ENCODE measurements at places on chromosomes 7 and 10.

DNA sequence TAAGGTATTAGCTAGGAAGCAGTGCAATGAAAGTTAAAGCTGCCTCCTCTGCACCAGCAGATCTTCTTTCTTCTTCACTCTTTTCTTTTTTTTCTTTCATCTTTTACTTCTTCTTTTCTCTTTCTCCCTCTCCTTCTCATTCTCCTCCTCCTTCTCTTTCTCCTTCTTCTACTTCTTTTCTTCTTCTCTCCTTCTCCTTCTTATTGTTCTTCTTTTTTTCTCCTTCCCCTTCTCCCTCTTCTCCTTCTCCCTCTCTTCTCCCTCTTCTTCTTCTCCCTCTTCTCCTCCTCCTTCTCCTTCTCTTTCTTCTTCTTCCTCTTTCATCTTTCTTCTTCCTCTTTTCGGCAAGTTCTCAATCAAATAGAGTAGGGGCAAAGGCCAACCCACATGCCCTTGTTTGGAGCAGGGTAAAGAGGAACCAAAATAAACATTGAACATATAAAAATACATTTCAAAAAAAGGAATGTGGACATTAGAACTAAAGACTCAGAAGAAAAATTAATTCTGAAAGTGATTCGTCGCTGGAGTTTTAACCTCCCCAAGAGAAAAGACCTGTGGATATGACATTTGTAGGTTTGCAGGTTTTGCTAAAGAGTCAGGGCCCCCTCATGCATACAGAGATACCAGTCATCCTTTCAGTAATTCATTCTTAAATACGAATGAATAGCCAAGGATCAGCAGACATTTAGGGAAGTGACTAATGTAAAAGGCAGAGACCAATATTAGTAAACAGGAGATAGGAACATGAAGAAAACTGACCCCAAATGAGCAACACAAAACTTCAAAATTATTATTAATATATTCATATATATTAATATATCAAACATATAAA is 93.0 kb upstream of the RSU1 start:
- no peak for DNase-seq

GRCh38 chr10:68333058-68333395 is 299 bp upstream of the PBLD start:
- DNase-seq = no peak

GRCh38 chr7:51009716-51010496 is 227.2 kb upstream of the GRB10 start:
- no peak for DNase-seq

DNA sequence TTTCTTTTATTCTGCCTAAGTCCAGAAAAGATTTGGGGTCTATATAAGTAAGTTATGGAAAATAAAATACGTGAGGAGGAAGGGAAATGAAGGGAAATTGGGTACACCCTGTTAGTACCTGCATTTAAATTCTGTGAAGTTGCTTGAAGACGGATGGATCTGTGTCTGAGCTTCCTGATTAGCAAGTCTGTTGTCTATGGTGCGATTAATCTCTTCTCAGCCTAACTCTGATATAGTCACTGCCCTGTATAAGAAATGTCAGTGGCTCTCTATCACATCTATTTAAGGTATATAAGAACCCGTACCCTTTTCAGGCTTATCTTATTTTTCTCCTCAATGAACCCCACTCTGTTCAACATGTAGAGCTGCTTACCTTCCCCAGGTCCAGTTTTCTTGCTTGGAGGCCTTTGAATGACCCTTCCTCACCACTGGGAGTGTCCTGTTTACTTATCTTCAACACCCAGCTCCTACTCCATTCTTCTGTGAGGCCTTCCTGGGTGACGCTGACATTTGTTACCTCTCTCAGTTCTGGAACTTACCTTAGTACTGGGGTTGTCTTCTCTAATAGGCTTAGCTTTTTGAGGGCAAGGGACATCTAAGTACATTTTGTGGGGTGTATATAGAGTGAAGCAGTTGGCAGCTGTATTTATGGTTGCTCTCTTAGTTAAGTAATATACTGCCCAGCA is 149.6 kb upstream of the PRPS1L1 start:
- DNase-seq = no peak

DNA sequence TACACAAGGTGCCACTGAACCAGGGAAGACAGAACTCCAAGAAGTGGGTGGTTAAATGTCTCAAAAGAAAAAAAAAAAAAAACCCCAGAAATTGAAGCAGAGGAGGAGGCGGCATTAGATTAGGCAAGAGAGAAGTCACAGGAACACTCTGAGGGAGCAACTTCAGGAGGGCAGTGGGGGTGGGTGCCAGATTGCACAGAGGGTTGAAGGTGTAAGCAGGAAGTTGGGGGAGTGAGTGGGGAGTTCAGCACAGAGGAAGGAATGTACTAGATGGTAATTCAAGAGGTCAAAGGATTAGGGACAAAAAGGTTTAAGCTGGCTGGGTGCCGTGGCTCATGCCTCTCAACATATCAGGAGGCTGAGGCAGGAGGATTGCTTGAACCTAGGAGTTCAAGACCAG is 110.0 kb upstream of the PDLIM1 start:
- no peak for DNase-seq

DNA sequence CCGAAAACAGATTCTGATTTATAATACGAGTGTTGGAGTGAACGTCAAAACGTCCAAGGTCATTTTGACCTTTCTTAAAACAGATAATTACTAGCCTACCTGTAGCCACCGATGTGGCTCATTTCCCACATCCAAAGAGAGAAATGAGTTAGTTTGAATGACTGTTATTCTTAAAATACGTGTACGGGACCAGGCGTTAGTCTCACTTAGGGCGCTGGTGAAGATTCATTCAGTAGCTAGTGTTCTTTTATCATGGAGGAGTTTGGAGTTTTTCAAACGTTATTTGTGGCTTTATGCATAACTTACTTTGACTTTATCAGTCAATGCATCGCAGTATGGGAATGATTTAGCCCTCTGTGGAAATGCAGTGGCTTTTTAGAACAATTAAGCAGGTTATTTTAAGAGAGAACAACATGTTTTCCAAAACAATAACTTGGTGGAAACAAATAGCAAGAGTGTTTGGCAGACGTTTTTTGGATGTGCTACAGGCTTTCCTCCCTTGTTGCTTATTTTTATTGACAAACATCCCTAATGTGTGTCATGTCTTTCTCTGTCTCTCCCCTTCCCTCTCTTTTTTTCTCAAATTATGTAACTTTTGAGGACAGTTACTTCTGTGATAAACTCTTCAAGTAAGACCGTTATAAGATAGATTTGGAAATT is 1.6 kb downstream of the BICC1 start:
- DNase-seq = no peak

DNA sequence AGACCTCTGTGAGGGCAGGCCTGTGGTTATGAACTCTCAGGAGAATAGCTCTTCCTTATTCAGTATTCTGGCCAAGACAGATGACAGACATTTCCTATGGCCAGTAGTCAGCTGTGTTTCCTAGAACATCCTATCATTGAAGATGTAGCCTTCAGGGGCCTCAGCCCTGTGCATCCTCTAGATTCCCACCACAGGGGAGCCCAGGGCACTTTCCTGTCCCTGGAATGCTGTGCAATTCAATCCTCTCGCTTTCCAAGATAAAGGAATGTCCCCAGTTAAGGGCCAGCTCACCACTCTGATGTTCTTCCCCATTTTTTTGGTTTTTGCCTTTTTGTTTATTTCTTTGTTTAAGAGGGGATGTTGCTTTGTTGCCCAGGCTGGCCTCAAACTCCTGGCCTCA is 578.8 kb upstream of the C7orf33 start:
- no peak for DNase-seq

- no peak for DNase-seq
These were observed 8.1 kb downstream of the CRYGN start for GRCh38 chr7:151431768-151432311.

- DNase-seq = peak; percentile 64
These were observed 1.5 kb upstream of the LRRC4 start for GRCh38 chr7:128032605-128033235.

DNA sequence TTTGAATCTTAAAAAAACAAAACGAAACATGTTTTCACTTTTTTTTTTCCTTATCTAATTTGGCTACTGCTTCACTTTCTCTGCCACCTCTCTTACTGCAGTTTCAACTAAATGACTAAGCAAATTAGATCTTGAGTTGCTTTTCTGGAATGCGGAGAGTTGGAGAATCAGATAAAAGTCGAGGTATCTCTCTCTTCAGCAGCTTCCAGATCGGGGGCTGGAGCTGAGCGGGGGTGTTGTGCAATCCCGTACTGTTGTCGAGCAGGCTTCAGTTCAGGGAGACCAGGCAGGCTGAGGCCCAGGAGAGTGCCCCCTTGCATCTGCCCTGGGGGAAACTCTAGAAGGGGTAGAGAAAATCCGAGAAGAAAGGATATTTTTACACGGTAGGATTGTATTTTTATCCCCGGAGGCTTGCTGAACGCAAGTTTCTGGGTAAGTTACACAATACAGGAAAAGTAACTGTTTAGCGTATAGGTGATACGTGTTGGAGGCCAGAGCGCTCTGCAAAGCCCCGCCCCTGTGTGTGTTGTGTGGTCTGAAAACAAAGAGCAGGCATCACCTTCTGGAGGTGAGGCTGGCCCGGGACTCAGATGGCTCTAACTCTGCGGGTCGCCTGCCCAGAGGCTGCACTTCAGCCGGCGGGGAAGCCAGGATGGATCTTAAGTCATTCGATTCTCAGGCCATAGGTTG is 116.6 kb downstream of the KLF6 start:
- no peak for DNase-seq

- DNase-seq = no peak
These were observed 8.8 kb upstream of the ZC3HAV1 start for GRCh38 chr7:139118234-139118804.

DNA sequence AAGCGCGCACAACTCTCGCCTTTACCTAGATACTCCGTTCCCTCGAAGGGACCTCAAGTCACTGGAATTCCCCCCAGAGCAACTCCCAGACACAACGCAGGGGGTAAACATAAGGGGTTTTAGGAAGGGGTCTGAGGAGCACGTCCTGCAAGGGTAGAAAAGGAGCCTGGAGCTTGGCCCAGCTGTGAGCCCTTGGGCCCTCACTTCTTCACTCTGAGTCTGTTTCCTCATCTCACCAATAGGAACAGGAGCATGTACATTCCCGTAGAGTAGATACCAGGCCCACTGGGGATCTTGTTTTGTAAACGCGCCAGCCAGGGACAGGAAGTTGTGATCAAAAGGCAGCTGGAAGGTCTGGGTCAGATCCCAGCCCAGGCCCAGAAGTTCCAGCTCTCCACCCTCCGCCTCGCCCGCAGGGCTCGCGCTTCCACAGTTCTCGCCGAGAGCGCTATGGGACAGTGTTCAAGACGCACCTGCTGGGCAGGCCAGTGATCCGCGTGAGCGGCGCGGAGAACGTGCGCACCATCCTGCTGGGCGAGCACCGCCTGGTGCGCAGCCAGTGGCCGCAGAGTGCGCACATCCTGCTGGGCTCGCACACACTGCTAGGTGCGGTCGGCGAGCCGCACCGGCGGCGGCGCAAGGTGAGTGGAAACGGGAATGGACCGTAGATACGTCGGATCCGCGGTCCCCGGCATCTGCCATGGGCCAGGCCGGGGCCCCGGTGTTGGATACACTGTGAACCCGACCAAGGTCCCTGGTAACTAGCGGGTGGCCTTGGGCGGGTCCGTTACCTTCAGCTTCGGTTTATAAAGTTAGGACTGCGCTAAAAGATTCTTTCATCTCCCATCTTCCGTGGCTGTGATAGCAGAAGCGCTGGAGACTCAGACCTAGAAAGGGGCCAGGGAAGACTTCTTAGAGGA is 1.3 kb downstream of the CYP26C1 start:
- DNase-seq = no peak

GRCh38 chr7:101687791-101688182 is 58.7 kb upstream of the MYL10 start:
- DNase-seq = no peak

DNA sequence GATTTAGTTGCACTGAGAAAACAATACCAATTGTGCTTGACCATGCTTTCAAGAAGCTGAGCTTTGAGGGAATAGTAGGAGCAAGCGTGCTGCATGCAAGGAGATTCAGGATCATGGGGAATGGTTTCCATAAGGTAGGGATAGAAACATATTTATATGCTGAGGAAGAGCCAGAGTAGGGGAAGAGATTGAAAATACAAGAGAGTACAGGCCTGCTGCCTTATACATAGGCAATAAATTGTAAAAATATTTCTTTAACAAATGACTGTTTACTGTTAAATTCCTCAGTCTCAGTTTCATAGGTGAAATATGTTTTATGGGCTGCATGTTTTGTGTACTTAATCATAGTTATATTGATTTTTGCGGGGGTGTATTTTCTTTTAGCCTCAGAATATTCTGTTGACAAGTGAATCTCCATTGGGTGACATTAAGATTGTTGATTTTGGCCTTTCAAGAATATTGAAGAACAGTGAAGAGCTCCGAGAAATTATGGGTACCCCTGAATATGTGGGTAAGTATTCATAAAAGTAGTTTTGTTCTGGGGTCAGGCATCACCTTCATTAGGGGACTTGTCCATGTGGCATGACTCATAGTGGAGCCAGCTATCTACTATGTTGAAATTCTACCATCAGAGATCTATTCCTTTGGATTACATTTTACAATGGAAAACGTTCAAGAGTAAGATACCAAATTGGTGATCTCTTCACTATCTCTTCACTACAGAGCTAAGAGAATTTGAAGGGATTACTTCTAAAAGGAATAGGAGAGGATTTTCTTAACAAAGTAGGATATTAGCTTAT is 36.5 kb downstream of the STK17A start:
- DNase-seq = no peak

DNA sequence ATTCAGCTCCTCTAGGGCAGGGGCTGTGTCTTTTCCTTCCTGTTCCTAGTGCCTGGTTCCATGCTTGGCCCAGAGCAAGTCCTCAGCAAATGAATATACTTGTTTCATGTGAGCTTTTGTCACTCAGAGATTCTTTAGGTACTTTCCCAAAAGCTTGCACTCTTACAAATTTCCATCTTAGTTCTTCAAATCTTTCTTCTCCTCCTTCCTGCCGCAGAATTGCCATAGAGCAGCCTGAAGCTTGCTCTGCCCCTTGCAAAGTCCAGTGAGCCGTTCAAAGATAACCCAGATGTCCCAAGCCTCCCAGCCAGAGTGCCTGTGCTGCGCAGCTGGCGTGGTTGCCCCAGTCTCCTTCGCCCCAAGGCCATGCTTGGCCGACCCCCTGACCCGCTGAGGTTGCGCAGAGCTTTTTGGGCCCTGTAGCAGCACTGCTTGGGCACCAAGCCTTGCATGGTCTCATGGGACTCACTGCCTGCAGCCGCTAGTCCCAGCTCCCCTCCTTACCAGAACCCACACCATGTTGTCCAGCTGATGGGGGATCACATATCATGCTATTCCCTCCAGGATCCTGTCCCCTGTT is 20.7 kb downstream of the CHST3 start:
- DNase-seq = no peak

GRCh38 chr10:79171504-79171903 is 102.7 kb downstream of the ZMIZ1 start:
- no peak for DNase-seq
